Stimulated activated CD4-positive, alpha-beta T cell treated with anti-CD3 and anti-CD28 coated beads, Interleukin-1b, Interleukin-23, amount 100 ng/mL, for 1 hour (primary cell): ENCODE measurements at places on chromosomes 12 and 14.

GRCh38 chr12:2082321-2082720, 29.5 kb downstream of the CACNA1C start:
- DNase-seq, result no peak

DNA sequence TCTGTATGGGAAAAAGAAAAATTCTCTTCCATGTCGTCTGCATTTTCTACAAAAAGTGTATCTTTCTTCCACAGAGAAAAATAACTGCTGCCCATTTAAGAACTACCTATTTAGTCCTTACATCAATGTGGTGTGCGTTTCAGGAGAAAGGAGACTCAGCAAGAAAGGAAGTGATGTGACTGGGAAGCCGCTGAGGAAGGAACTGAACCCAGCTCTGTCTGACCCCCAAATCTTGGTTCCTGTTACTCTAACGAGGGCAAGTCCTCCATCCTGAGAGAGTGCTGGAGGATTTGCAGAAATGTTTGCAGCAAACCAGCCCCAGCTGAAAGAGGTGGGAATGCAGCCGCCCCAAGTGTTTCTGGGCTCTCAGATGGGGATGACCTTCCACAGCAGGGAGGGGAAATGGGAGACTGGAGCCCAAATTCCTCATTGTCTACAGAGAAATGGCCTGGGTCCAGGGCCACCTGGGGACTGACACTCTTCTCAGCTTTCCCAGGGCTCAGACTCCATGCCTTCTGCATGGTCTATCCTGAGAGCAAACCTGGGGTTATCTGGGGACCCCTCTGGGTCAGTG, 6.7 kb upstream of the MLEC start:
- no peak for DNase-seq

- DNase-seq, result no peak
Observed at GRCh38 chr12:2456122-2456812, 338.5 kb upstream of the FKBP4 start.

GRCh38 chr12:58750484-58750883, 169.8 kb downstream of the LRIG3 start:
- no peak for DNase-seq

- no peak for DNase-seq
Observed at GRCh38 chr14:68576496-68577244, 216.2 kb downstream of the ZFP36L1 start.

GRCh38 chr14:53509276-53510244, 356.4 kb upstream of the DDHD1 start:
- no peak for DNase-seq

DNA sequence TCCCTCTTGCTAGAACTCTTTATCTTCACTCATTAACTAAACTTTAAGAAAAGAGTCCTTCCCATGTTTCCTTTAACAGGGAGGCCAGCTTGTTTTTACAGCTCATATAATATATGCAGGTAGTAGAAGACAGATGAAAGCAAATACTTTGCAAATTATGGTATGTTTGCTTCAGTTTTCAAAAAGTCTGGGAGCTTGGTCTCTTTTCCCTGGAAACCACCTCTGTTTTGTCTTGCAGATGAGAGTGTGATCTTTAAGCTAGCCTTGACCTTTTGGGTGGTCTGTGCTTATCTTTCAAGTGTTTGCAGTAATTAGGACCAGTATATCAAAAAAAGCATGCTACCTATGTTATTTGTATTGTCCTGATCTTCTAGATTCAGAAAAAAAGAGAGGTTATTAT, 62.7 kb downstream of the ERC1 start:
- no peak for DNase-seq

GRCh38 chr14:103520657-103521437, 1.8 kb downstream of the CKB start:
- DNase-seq, result no peak

DNA sequence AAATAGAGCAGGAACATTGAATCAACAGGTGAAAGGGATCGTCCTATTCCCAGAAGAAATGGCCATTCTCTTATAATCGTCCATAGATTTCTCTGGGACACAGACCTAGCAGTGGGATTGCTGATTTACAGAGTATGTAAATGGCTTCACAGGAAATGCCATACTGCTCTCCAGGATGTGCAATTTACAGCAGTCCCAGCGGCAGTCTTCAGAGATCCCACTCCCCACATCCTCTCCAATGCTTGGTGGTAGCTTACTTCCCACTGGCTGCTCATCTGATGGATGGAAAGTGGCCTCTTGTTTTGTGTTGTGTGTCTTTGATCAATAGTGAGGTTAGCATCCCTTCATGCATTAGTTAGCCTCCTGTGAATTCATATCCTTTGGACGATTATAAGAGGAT, 58.1 kb upstream of the PRMT8 start:
- DNase-seq, result no peak

- no peak for DNase-seq
Observed at GRCh38 chr14:42110167-42110566, 503.5 kb downstream of the LRFN5 start.

GRCh38 chr12:26106347-26106746, 18.5 kb downstream of the BHLHE41 start:
- DNase-seq, result no peak

DNA sequence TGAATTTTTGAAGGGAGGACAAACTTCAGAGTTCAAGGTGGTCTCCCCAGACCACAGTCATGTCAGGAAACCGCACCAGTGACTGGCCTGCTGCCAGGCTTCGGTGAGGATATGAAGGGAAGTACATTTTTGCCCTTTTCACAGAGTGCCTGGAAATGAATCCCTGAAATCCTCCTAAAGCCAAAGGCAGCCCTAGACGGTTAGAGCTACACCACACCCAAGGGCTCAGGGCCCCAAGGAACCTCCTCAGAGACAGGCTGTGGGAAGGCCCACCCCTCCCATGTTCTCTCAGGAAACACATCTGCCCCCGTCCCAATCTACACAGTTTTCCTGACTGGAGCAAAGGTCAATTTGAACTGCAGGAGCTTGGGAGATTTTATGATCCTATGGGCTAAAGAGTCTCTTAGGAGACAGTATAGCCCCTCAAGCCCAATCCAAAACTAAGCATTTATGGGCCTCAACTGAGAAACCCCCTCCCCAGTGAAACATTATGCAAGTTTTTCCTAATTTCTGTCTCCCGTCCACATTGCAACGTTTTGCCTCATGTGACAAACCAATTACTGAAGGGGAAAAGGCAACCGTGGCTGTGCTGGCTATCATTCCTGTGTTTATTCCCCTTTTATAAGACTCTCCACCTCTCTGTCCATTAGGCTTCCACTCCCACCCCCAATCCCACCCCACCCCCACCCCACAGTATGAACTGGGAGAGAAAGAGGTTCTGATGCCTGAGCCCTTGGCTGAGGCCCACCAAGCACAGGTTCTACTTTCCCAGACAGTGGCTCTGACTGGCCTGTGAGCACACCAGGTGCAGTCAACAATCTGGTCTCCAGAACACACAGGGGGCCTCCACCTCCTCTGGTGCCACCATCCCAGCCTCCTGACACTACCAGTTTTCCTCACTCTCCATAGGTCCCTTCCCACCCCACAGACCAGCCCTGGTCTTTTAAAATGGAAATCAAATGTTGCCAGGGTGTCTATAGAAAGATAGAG, 9.6 kb upstream of the RNASE1 start:
- DNase-seq, result no peak

GRCh38 chr12:42053456-42053855, 91.2 kb downstream of the GXYLT1 start:
- DNase-seq, result no peak

DNA sequence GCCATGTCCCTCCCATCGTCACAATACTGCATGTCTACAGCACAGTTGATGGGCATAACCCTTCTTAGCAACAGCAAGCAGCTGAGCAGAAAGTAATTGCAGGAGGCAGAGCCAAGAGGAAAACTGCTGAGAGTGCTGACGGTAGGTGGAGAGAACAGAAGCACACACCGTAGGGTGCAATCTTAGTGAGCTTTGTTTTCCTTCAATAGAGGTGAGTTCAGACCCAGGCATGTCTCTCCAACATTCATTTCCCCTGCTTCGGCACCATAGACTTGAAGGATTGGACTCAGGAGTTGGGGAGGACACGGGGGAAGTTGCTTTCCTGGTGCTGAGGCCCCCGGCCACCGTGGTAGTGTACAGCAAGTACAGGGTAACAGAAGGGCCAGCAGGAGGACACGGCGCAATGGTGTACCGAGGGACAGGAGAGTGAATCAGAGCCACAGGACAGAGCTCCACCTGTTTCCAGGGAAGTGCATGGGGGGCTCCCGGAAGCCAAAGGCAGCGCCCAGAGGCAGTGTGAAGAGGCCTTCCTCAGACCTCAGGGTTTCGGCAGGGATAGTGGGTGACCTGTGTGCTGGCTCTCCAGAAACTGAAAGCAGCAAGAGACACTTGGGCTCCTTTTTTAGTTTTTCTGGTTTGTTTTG, 36.3 kb upstream of the SINHCAF start:
- no peak for DNase-seq

DNA sequence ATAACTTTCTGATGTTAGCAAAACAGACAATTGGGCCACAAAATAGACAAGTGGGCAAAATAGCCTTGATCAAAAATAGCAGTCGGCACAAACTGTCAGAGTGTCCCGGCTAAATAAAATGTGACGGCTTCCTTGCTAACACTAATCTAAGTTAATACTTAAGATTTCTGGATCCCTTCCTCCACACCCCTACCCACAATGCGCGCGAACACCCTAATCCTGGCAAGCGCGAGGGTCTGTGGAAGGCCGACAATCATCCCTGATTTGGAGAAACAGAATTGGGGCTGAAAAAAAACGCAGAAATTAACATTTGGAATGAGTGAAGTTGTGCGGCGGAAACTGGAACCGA, 489 bp downstream of the CEP290 start:
- no peak for DNase-seq
